ENCODE measurements at places on chromosomes 7 and 10.

- DNase-seq, result no peak
Measured at GRCh38 chr7:131124001-131124629, 203.6 kb upstream of the MKLN1 start.

DNA sequence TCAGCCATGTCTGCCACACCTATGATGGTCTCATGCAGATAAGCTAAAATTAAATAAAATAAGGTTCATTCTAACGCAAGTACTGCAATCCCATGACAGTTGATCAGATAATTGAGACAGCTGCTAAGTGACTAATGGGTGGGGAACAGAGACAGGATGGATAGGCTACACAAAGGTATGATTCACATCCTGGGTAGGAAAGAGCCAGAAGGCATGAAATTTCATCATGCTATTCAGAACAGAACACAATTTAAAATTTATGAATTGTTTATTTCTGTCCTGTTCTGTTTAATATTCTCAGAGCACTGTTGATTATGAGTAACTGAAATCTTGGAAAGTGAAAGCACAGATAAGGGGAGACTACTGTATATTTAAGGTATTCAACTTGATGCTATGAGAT is 381.8 kb upstream of the SORCS1 start:
- DNase-seq, result no peak

DNA sequence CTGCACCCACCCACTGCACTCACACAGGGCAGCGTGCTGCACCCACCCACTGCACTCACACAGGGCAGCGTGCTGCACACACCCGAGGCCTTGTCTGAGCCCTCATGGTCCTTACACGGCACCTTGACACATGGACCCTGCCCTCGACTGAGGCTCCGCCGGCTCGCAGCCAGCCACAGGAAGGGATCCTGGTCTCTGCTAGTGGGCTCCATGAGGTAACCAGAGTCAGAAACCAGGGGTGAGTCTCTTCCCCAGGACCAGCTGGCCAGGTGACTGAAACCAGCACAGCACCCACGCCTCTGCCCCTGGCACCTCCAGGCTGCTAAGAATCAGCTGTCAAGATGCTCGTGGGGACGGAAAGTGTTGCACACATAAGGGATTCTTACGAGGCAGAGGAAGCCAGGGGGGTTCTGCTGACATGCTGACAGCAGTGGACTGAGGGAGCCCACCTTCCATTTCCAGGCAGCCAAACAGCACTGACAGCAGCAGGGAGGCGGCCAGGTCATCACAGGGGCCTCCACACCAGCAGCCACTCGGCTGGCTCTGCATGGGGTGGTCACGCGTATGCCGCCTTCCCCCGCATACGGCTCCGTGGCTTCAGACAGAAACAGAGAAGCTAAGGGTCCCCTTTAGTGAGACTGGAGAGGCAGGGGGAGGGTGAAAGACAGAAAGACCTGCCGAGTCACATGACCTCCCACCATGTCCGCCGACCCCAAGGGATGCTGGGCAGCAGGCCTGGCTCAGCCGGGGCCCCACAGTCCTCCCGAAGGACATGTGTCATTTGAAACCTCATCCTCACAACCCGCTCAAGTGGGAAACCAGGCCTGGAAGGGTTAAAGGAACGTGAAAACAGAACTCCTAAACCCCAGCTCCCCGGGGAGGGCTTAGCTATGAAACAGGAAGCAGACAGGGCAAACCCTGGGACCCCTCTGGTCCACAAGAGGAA is 34.2 kb downstream of the GPER1 start:
- DNase-seq, result no peak

DNA sequence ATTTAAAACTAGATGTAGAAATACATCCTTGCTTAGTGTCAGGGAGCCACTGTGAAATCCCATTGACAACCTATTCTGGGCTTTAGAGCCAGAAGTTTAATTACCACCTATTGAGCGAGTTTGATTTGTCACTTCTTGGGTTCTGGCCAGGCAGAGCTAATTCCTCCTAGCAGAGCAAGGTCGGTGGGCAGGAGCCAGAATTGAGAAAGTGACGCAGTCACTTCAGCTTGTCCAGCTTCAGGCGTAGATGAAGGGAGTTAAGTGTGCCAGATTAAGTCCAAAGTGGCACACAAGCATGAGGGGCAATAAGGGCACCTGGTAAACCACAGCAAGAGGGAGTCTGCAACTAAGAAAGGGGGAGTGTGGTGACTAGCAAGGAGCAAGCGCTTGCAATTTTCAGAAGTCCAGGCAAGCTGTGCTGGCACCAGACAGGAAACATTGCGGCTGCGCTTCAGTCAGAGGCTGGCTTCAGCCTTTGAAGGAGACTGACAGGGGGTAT is 119.4 kb downstream of the ST7 start:
- no peak for DNase-seq

Data from H1 (cell line).